ENCODE measurements at places on chromosomes 7 and 10.

DNA sequence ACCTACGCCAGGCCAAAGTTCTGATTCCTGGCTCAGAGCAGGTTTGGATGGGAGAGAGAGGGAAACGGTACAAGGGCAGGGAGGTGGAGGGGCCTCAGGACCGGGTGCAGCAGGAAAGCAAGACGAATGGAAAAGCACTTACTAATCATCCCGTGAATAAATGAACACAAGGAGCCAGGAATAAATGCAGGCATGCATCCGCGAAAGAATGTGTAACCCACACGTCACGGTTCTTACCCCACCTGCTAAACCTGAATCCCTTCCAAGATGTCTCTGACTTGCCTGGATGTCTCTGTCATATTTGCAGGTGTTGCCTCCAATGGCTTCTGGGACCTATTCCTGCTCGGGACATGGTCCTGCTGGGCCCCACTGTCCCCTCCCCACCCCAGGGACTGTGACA lies 335.2 kb upstream of the RNF32 start:
- no peak for DNase-seq

DNA sequence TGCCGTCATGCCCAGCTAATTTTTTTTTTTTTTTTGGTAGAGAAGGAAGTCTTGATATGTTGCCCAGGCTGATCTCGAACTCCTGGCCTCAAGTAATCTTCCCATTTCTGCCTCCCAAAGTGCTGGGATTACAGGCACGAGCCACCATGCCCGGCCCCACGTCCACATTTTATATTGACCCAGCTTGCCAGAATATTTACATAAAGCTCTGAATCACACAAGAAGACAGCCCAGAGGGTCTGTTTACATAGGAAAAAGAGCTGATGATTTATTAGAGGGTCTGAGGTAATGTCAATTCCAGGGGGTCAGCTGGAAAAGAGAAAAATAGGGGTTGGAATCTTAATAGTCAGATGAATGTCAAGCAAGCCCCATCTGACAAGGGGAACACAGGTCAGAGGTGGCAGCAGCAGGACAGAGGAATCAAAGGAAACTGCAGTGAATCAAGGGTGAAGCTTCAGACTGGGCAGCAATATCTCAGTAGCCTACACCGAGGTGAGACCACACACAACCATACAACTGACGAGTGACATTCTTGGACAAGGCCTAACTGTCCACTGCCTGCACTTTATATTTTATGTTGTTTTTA lies 15.8 kb upstream of the SLF2 start:
- no peak for DNase-seq

DNA sequence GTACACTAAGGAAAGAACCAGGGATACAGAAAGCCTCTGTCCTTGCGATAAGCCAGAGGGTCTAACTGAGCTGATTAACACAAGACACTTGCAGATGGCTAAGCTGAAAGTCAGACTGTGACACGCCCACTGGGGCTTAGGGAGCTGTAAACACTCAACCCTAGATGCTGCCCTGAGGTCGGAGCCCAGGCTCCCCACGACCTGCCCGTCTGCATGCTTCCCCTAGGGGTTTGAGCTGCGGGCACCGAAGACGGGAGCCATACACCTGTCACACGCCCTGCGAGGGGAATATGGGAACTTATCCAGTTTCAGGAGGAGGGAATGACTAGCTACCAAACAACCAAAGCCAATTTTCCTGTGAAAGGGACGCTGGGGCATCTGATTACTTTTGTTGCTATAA lies 96.0 kb downstream of the HTR5A start:
- no peak for DNase-seq

DNA sequence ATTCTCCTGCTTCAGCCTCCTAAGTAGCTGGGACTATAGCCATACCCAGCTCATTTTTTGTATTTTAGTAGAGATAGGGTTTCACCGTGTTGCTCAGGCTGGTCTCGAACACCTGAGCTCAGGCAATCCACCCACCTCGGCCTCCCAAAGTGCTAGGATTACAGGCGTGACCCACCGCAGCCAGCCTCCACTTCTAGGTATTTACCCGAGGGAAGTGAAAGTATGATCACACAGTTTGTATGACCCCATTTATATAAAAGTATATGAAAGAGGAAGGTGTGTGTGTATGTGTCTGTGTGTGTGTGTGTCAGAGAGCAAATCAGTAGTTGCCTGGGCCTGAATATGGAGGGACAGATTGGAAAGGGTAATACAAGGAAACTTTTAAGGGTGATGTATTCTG lies 2.0 kb upstream of the PURB start:
- no peak for DNase-seq

GRCh38 chr7:137743021-137743420 lies 103.8 kb downstream of the DGKI start:
- DNase-seq, result no peak

DNA sequence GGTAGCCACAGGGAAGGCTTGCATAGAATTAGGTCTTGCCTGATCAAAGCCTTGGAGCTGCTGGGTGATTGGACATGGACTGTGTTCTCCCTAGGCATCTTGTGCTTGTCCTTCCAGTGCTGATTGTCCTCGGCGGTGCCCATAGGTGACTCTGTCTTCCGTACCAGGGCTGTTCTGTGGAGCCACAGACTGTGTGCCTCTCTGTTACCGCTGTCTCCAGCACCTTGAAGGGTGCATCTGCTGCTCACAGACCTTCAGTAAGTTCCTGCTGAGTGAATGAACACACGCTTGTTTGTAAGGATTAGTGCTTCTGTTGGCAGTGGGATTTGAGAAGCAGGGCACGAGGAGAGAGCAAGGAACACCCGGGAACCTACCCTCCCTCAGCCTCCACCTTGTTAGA lies 116.7 kb downstream of the CELF2 start:
- DNase-seq, result no peak

GRCh38 chr7:18313965-18314364 lies 181.6 kb upstream of the HDAC9 start:
- DNase-seq, result no peak

- DNase-seq, result no peak
Measured at GRCh38 chr10:45513551-45513950, 139.5 kb downstream of the ALOX5 start.

DNA sequence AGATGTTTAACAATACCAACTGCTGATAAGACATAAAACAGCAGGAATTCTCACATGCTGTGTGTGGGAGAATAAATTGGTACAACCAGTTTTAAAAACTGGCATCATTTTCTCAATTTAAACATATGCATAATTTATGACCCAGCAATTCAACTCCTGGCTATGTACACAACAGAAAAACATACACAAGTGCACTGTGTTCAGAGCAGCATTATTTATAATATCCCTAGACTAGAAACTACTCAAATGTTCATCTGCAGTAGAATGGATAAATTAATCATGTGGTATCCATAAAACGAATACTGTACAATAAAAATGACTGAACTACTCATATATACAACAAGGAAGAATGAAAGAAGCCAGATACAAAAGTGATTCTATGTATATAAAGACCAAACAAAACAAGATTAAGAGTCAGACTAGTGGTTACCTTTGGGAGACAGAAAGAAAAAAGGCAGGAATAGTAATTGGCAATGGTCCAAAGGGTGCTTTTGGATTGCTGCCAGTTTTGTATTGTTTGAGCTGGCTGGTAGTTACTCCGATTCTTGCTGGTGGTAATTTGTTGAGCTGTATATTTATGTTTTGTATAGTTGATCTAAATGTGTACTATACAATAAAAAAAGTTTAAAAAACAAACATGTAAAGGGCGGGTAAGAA lies 306.0 kb downstream of the TFEC start:
- no peak for DNase-seq

GRCh38 chr7:11835260-11835659 lies 3.3 kb upstream of the THSD7A start:
- no peak for DNase-seq

- DNase-seq, result no peak
Measured at GRCh38 chr10:19815731-19816410, 361 bp upstream of the PLXDC2 start.

DNA sequence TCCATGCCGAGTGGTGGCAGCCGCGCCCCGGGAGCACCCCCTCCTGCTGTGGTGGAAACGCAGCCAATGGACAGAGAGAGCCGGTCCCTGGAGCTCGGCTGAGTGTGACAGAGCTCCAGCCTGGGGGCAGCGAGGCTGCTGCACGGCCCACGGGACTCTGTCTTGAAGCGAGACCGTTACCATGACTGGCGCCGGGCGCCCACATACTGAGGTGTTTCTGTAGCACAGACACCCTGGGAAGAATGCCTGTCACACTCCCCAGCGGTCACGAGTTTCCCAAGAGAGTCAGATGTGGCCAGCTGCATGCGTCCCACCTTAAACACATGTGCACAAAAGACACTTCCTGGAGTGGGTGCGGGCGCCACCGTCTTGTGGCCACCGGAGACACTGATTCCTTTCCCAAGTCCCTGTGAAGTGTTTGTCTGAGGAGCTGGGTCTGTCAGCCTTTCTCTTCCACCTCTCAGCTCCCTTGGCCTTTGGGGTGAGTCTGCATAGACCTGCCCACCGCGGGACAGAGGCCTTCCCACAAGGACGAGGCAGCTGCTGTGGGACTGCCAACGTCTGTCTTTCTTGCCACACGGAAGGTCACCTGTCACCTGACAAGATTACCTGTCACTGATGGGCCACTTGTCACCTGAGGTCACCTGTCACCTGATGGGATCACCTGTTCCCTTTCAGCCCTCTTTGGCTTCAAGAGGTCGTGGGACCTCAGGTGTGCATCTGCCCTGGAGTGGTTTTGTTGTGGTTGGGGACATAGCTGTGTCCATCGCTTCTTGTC lies 94.6 kb downstream of the DNAJB6 start:
- DNase-seq, result no peak

DNA sequence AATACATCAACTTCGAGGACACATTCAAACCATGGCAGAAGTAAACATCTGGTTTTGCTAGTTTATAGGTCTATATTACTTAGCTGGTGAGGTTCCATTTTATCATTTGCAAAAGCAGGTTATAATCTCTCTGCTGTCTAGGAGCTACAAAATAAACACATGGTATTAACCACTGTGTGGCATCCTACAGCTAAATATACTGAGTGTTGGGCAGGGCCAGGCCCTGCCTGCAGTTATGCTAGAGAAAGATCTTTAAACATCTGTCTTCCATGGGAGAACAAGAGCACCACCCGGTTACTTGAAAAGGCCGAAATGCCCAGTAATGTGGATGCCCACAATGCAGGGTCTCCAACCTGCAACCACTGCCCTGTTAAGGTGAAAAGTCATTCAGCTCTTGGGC lies 20.6 kb upstream of the FKBP9 start:
- DNase-seq, result no peak

DNA sequence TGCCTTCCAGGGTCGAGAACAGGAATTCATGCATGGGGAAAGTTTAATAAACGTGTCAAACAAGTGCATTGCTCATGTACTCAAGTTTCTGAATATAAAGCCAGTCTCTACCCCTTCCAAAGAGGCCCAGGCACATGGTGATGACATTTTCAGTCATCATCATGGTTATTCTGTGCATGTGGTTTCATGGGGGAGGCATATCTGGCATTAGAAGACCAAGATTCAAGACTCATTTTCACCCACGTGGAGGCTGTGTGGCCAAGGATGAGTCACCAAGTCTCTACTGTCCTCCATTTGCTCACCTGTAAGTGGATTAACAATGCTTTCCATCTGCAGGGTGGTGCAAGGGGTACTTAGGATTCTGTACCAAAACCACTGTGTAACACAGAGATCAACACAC lies 34.0 kb upstream of the CNPY1 start:
- DNase-seq, result no peak

GRCh38 chr10:119323085-119324016 lies 116.0 kb downstream of the GRK5 start:
- no peak for DNase-seq

DNA sequence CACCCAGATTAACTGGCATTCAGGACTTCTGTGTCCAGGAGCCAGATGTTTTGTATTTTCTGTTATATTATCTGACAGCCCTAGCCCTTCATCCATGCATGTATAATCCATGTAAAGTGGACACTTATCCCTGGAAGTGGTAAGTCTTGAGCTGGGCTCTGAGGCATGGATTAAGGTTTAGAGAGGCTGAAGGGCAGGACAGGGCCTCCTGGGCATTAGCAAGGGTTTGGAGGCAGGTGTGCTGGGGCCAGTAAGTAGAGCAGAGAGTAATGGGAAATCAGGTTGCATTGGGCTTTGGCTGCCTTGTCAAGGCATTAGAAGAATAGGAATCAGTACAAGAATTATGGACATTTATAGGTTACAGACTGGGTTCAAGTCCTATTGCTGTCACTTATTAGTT lies 138.0 kb downstream of the DYNC1I1 start:
- no peak for DNase-seq

GRCh38 chr7:52936750-52937149 lies 98.7 kb upstream of the POM121L12 start:
- no peak for DNase-seq

GRCh38 chr7:15104411-15105092 lies 202.0 kb upstream of the DGKB start:
- no peak for DNase-seq

DNA sequence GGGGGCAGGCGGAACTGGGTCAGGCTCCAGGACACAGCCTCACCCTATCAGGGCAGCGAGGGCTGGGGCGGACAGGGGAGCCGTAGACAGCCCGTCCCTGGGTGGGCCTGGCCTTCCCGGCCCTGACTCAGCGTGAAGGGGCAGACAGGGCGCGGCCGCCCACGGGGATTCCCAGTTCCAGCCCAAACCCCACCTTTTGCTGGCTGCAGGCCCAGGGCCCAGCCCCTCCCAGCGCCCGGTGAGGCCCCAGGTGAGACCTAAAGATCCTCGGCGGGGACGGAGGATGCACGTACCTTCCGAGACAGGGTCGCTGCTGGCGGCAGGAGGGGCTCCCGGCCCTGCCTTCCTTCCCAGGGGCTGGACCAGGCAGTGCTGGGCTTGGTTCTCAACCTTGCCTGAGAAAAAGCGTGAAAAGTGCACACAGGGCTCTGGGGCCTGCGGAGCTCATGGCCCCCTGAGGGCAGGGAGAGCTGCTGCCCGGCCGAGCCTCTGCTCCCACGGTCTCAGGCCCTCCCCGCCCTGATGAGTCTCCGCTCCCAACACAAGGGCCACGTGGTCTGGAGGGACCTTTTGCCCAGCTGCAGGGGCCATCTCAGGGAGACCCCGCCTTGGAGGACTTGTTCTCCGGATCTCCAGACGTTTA lies 43.9 kb upstream of the DNAJB6 start:
- no peak for DNase-seq

DNA sequence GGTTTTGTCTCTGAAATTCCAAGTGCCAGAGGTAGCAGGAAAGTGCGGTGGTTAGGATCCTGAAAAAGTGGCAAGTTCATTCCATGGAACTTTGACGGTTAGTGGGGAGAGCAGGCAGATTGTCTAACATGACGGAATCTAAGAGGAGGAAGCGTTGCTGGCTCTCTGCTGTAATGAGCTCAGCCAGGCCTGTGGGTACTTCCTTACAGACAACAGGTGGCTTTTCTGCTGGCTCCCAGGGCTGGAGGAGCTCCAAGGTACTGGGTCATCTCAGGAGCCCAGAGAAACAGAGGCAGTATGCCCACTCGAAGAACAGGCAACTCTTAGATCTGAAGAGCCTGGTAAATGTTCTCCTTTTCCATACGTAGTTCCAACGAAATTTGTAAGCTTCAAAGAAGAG lies 3.1 kb upstream of the AIFM2 start:
- DNase-seq, result no peak

All from effector memory CD4-positive, alpha-beta T cell (primary cell).